Activated B cell treated with CpG ODN at 0.5 μM for 24 hours (primary cell): ENCODE measurements at places on chromosomes 1 and 21.
A peak's percentile ranks its signal among the peaks of the same experiment; 100 is the strongest.

- no peak for DNase-seq
These were observed 161.4 kb upstream of the ZRANB2 start for GRCh38 chr1:71242239-71242638.

GRCh38 chr1:107776900-107777663, 187.9 kb downstream of the VAV3 start:
- DNase-seq, result peak; percentile 29

DNA sequence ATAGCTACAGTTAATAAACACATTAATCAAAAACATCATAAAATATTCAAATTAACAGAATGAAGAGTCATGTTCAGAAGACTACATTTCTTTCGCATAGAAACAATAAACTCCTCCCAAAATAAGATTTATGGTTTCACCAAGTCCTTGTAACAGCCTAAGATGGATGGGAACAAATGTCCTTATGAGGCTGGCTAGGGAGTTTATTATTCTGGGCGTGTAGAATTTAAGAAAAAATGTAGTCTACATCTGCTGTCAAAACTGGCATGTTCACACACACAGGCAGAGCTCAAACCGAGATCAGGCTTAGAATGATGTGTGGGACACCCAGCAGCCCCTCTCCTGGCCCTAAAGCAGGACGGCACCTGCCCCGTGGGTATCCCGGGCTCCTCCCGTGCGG, 101.1 kb downstream of the NPHP4 start:
- DNase-seq, result no peak

DNA sequence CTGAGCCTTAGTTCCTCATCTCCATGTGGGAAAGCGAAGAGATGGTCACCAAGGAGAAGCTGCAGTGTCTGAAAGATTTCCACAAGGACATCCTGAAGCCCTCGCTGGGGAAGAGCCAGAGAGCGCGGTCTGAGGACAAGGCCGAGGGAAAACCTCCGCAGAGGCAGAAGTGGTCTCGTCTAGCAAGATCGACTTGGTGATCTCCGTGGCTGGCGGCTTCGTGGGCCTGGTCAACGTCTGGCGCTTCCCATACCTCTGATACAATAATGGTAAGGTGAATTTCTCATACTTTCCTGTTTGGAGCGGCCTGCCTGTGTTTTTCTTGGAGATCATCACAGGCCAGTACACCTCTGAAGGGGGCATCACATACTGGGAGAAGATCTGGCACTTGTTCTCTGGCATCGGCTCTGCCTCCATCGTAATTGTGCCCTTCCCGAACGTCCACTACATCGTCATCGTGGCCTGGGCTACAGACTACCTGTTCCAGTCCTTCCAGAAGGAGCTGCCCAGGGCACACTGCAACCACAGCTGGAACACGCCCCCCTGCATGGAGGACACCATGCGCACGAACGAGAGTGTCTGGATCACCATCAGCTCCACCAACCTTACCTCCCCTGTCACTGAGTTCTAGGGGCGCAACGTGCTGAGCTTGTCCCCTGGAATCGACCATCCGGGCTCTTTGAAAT, 841.1 kb upstream of the TMPRSS15 start:
- DNase-seq, result no peak

GRCh38 chr1:102463328-102463727, 466.6 kb upstream of the OLFM3 start:
- no peak for DNase-seq

DNA sequence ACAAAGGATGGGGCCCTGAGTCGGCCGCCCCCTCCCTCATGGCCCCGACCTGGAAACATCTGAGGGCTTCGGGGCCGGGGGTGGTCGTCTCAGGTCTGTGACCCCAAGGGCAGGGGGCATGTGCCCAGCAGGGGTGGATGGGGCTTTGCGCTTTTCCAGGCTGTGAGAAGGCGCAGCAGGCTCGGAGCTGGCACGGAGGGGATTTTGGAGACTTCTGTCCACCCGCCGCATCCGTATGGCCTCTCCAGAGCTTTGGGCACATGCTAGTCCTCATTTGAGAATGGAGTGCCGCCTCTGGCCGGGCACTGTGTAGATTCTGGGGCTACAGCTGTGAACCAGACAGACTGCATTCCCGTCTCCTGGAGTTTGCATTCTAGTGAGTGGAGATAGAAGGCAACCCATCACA, 66.1 kb upstream of the WNT4 start:
- no peak for DNase-seq

DNA sequence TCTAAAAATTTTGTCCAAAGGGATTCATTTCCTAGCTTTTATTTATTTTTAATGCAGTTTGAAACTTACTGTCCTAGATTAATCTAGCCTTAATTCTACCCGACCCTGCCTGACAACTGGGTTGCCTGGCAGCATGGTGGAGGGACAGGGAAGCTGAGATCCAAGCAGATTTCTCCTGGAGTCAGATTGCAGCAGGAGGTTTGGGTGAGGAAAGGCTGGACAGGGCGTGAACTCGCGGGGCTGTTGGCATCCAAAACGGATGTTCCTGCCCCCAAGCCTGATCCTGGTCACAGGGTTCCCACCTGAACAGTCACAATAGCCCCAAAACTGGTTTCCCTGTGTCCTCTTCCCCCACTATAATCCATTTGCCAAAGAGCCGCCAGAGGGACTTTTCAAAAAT, 23.2 kb downstream of the TCEA3 start:
- no peak for DNase-seq

- no peak for DNase-seq
These were observed 19.3 kb downstream of the CNTN2 start for GRCh38 chr1:205062319-205062718.

- no peak for DNase-seq
These were observed 81.4 kb downstream of the ASTN1 start for GRCh38 chr1:177082855-177083693.

DNA sequence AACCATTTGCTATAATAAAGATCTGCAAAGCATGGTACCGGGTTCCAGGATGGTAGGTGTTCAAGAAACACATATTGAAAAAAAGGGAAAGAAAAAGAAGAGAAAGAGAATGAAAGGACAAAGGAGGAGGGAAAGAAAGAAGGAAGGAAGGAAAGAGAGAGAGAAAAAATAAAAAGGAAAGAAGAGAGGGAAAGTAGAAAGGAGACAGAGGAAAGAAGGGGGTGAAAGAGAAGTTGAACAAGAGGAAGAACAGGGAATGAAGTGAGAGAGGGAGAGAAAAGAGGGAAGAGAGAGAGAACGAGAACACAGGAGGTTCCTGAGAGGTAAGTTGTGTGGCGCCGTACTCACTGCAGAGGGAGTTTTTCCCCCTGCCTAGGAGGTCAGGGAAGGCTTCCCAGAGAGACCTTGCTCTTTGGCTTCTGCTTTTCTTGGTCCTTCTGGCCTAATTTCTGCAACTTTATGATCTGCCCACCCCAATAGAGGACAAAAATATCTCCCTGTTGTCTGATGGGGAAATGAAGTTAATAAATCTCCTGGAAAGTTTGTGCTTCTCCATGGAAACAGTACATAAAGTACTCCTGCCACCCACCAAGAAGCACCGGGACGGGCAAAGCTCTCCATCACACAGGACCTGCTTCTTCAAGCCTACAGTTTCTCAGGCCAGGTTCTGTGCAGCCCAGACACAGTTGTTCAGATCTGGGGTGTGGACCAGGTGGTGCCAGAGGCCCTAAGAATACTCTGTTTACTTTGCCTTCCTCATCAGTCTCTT, 124.8 kb downstream of the ROR1 start:
- DNase-seq, result no peak

- no peak for DNase-seq
These were observed 975.7 kb upstream of the ADGRL4 start for GRCh38 chr1:79982211-79982610.

- DNase-seq, result no peak
These were observed 74.6 kb downstream of the CRB1 start for GRCh38 chr1:197342669-197343068.

- DNase-seq, result no peak
These were observed 8.9 kb downstream of the XKR8 start for GRCh38 chr1:27968692-27969091.

GRCh38 chr1:3651026-3651929, 1.0 kb upstream of the TP73 start:
- DNase-seq, result no peak

DNA sequence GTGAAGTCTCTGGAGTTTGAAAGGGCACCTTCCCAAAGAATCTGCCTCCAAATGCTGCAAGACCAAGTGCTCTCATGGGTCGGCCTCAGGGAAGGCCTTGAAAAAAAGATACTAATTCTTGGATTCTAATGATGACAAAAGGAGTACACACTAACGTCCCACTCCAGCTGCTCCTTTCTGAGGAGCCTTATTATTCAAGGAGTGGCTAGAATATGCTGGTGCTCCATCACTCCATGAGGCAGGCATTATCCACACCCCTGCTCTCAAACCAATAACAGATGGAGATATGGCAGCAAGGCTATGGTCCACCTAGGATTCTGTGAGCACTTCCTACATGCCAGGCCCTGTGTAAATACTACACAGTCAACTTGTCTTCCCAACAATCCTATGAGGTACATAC, 54.4 kb downstream of the FAM78B start:
- DNase-seq, result no peak

DNA sequence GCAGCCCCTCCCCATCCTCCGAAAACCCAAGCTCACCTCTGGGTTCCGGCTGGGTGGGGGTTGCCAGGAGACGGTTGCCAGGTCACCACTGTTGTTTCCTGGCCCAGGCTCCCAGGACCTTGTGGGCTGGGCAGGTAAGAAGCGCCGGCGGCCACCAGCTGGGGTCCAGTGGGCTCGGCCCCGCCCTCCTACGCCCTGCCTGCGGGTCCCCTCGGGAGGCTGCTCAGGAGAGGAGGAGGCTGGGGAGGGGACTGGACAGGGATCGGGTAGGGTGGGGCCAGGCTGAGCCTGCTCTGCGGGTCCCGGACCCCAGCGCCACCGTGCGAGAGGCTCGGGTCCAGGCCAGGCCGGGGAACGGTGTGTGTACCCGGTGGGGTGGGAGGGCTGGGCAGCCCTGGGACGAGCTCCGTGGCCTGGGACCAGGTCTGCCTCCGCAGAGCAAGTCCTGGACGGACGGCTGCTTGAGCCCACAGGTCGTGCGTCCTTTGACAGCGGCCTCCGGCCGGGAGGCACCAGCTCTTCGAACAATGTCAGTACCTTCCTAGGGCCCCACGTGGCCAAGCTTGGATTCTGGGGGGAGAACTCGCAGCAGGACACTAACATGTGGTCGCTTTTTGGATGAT, at the start of gene TTLL10:
TSS of gene TTLL10 (plus strand) at position 88 of the 623 bp plus-strand sequence. CDS start 5,336 bp downstream, outside the sequence.
- DNase-seq, result peak; percentile 59

GRCh38 chr1:195376190-195376589, 1232.0 kb downstream of the KCNT2 start:
- DNase-seq, result no peak

GRCh38 chr1:153387785-153388184, 3.1 kb downstream of the S100A8 start:
- no peak for DNase-seq

DNA sequence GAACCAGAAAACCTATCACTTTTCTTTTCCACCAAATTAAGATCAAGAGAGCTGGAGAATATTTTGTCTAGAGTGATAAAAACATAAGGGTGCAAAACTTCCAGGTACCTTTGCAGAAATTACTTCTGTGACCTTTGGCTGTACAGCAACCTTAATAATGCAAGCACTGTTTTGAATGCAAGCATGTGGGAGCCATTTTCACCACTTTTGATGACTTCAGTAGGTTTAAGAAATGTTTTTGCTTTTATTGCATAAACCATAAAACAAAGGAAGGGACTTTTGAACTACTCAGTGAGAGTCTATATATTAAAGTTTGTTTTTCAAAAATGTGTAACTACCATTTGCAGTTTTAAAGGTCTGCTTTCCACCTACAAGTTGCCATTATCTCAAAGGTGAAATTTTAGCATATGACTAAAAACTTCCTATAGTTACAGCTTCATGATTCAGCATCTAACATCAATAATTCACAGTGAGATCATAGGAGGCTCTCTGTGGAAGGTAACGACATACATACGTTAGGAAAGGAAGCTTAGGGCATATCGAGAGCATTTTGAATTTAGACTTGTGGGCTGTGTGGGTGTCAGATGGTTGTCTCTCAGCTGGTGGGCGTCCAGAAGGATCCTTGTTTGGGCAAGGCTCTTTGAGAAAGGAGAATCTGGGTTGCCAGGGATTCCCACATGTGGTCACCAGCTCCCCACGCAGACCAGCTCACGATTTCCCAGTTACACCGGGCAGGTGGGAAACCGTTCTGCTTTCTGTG, 1.1 kb upstream of the GADD45A start:
- no peak for DNase-seq

- DNase-seq, result no peak
These were observed 35.8 kb upstream of the RUNX1 start for GRCh38 chr21:35084869-35085268.

- DNase-seq, result no peak
These were observed 12.5 kb downstream of the TMEM81 start for GRCh38 chr1:205071801-205072200.

- no peak for DNase-seq
These were observed 28.4 kb downstream of the POFUT2 start for GRCh38 chr21:45259206-45259840.

DNA sequence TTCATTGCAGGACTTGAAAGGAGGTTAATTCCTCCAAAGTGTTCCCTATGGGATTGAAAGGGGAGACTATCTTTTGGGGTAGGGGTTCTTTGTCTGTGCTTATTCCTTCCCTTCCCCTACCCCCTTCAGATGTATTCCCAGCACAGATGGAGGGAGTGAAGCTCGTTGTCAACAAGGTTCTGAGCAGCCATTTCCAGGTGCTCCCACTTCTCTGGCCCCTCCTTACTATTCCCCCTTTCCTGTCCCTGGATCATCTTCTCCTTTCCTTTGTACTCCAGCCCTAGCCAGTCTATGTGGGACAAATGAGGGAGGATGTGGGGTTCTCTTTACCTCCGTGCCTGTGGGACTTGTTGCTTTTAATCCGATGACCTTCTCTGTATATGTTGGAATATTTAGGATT, 899 bp downstream of the TOMM40L start:
- DNase-seq, result no peak

- no peak for DNase-seq
These were observed 48.6 kb upstream of the EPS15 start for GRCh38 chr1:51567653-51568052.

GRCh38 chr1:206421616-206422340, 48.5 kb upstream of the IKBKE start:
- no peak for DNase-seq

- DNase-seq, result no peak
These were observed 65.5 kb upstream of the DNAH14 start for GRCh38 chr1:224864006-224864405.

DNA sequence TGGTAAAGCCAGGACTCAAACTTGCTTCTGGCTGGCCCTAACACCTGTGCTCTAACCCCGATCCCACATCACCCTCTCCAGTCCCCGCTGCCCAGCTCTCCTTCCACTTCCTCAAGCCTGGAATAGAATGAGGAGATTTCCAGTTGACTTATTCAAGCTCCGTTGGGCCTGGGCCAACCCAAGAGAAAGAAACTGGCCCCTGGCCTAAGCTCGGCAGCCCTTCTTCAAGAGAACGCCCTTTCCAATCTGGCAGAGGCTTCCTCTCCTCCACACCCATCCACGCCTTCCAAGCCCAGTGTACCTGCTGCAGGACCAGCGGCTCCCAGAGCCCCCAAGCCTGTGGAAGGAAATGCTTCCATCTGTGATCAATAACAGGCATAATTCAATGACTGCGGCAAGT, 51.9 kb downstream of the LRRN2 start:
- no peak for DNase-seq
